Stimulated activated CD4-positive, alpha-beta T cell treated with anti-CD3 and anti-CD28 coated beads, Interleukin-1b, Interleukin-23, amount 100 ng/mL, for 1 hour (primary cell): ENCODE measurements at places on chromosomes 7 and 10.

- DNase-seq: no peak
Measured at GRCh38 chr10:44873160-44873559, 38.0 kb upstream of the TMEM72 start.

DNA sequence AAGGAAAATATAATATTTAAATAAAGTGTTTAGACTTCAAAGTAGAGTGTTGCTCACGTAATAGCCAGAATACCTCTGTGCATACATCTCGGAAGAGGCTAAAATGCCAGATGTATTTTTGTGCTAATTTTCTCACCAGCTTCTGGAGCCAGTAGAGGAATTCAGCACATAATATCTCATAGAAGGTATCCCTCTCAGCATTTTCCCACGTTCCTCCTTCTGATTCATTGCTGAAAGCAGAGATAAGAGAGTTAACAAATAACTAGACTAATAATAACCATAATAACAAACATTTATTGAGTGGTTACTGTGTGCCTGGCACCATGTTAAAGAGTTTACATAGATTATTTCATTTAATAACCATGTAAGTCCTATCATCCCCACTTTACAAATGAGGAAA lies 123.6 kb downstream of the VTI1A start:
- no peak for DNase-seq

- no peak for DNase-seq
Measured at GRCh38 chr7:80249619-80250295, 115.1 kb downstream of the GNAI1 start.

- DNase-seq: no peak
Measured at GRCh38 chr7:6480323-6480660, 32.5 kb upstream of the DAGLB start.

- DNase-seq: no peak
Measured at GRCh38 chr10:178208-178607, 43.0 kb downstream of the ZMYND11 start.

DNA sequence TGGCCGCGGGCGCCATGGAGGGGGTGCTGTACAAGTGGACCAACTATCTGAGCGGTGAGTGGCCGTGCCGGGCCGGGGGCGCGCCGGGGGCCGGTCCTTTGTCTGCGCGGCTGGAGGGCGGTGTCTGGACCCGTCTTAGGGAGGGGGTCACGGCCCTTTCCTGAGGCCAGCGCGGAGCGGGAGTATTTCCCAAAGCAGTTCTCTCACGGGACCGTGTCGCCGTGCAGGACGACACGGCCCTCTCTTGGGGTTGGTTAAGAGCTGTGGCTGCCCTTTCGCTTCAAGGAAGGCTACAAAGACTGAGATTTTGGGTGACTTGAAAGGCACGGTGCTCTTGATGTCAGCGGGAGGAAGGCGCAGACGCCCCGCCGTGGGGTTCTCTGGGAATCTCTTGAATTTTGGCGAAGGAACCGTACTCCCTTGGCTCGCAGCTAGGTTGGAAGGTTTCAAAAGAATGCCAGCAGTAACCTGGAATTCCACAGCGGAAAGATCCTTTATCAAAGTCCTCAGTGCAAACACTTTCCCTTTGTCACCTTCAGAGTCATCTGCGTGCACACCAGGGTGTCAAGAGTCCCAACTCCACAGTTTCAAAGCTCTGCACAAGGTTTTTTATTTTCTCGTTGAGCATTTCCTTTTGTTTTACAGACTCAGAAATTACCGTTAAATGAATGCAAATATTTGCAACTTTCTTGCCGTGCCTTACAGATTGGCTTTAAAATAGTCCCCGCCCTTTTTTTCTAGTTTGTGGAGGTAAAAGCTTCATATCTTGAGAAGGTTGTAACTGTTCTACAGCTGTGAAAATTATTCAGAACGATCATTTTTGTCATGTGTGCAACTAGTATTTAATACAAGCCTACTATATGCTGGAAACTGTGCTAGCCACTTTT lies 780 bp downstream of the PLEKHA8 start:
- DNase-seq: no peak

DNA sequence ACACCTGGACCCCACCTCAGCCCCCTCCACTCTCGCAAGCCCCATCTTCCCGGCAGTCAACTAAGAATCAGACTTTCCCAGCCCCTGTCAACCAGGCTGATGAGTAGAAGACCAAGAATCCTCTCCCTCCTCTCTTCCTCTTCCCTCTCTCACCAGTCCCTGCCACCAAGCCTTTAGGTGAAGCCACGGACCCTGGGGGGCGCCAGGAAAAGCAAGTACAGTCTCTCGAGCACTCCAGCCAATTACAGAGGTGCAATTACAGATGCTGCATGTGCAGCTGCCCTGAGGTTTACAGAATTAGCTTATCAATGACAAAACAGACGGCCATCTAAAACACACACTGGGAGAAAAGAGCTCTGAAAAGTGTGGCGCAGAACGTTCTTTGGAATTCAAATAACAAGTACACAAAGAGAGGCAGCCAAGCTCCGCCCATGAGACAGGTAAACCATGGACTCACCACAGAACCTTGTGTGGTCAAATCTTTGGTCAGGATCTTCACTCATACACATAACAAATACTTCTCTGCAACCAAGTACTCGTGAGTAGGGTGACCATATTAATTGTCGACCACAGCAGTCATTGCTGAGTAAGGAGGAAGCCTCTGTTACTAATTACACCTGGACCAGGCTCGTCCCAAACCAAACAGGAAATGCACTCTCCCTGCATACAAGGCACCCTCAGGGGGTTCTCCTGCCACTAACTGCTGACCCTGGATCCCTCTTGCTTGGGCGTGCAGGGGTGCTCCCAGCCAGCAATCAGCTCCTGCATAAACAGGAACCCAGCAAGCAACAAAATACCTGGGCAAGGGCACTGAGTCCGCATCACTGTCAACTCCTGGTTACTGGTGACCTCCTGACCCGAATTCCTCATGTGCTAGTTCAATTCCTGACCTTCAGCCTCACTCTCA lies 189.2 kb downstream of the FAM107B start:
- no peak for DNase-seq

DNA sequence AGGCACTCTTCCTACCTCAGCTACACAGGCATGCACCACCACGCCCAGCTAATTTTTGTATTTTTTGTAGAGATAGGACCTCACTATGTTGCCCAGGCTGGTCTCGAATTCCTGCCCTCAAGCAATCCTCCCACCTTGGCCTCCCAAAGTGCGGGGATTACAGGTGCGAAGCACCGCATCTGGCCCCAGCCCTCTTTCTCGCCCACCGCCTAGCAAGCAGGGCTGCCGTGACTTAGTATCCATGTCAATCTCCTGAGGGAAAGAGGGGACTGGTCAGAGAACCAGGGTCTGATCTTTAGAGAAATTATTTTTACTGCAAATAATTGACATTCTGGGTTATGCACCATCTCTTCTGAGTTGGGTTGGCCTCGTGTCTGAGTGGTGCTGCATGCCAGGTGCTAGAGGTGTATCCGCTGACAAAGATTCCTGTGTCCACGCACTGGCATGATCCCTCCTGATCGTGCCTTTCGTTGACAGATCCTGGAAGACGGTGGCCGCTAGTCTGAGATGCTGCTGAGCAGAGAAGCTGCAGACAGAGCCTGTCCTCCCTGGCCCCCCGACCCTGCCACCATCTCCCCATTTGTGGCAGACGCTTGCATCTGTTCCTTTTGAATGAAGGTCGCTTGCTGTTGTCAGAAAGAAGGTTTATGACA lies 22.7 kb downstream of the WIPI2 start:
- no peak for DNase-seq

- DNase-seq: no peak
Measured at GRCh38 chr10:47442351-47442750, 41.6 kb downstream of the ANXA8 start.

- no peak for DNase-seq
Measured at GRCh38 chr7:39535720-39536119, 30.5 kb upstream of the YAE1 start.

GRCh38 chr7:32069116-32069650 lies 1.0 kb downstream of the PDE1C start:
- no peak for DNase-seq

DNA sequence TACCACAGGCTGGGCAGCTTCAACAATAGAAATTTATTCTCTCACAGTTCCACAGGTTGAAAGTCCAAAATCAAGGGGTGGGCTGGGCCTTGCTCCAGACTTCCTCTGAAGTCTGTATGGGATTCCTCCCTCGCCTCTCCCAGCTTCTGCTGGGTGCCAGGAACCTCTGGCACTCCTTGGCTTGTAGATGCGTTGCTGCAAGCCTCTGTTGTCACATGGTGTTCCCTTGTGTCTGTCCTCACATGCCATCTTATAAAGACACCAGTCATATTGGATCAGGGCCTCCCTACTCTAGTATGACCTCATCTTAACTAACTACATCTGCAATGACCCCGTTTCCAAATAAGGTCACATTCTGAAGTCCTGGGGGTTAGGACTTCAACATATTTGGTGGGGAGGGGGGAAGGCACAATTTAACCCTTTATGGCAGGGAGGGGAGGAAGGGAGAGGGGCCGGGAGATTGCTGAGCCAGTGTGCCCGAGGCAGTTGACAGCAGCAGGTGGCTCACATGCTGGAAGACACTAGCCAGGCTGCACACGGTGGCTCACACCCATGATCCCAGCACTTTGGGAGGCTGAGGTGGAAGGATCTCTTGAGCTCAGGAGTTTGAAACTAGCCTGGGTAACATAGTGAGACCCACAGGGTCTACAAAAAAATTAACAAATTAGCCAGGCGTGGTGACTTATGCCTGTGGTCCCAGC lies 18.8 kb downstream of the ZNF282 start:
- DNase-seq: no peak

- no peak for DNase-seq
Measured at GRCh38 chr10:90787393-90788198, 70.2 kb downstream of the HTR7 start.
